ENCODE measurements at places on chromosomes 7 and 10.

GRCh38 chr10:43372765-43373361, 1.4 kb downstream of the FXYD4 start:
- DNase-seq = no peak

DNA sequence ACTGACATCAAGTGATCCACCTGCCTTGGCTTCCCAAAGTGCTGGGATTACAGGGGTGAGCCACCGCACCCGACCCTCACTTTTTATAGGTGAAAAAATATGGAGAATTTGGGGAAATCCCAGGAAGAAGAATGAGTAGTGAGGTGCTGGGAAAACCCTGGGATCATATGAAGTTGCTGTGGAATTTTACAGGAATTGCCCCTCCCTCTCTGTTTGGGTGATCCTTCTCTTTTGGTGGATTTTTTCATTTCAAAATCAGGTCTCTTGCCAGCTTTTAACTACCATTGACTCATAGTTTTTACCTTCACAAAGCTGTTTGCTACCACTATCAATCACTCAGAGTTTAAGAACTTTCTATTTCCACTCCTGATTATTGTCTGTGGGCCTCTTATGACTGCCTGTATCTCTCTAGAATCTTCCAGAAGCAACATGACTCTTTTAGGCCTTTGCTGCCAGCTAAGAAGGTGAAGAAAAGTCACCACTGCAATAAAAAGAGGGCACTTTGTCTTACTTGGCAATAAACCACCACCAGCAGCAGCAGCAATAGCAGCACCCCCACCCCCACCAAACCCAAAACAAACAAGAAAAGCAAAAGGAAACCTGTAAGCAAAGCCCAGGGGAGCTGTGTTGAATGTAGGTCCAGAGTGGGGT, 4.0 kb upstream of the GIMAP8 start:
- no peak for DNase-seq

- no peak for DNase-seq
Measured at GRCh38 chr10:53724581-53724980, 952.0 kb upstream of the MBL2 start.

GRCh38 chr10:108078263-108078662, 913.8 kb upstream of the SORCS1 start:
- no peak for DNase-seq

GRCh38 chr7:109864230-109864629, 1226.7 kb upstream of the LRRN3 start:
- DNase-seq = no peak

GRCh38 chr10:126063353-126063791, 167.0 kb downstream of the FANK1 start:
- peak; percentile 73 for DNase-seq

GRCh38 chr10:30758338-30758737, 128.8 kb upstream of the LYZL2 start:
- no peak for DNase-seq

DNA sequence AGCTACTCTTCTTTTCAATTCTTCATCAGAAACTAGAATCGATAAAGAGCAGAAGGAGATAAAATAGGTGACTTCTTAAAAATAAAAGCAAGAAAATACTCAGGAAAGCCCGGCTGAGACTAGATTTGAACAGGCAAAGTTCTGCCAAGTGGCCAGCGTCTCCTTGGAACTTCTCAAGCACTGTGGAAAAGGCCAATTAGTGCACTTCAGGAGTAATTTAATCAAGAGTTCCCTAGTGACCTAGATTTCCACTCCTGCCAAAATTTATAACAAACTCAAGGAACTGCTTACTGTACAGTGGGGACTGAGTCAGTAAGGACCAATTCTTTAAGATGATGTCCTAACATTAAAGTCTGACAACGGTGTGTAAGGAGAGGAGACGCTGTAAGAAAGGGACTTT, 57.3 kb downstream of the CHCHD3 start:
- no peak for DNase-seq

DNA sequence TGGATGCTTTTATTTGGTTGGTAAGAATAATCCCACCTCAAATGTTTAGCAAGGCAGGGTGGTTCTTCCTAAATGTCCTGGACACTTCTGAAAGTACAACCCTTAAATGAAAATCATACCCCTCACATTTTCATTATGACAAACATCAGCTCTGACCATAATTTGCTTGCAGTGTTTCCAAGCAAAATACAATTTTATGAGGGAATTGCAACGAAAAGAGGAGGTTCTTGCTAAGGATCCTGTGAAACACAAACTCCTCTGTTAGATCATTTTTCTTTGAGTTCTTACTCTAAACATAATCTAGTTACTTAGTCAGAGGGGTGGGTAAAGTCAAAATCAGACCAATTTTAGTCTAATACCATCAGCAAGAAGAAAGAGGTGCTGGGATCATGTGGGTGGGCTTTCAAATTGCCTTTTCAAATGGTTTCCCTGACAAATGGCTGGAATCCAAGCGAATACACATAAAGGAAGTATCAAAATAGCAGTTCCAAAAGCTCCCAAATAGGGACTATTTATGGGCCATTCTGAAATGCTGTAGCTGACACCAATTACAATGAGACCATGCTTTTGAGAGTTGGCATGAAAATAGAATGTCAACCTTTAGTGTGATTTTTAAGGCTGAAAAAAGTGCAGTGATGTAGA, 164.9 kb upstream of the INHBA start:
- no peak for DNase-seq

GRCh38 chr10:80318742-80319141, 29.3 kb upstream of the MAT1A start:
- DNase-seq = no peak

DNA sequence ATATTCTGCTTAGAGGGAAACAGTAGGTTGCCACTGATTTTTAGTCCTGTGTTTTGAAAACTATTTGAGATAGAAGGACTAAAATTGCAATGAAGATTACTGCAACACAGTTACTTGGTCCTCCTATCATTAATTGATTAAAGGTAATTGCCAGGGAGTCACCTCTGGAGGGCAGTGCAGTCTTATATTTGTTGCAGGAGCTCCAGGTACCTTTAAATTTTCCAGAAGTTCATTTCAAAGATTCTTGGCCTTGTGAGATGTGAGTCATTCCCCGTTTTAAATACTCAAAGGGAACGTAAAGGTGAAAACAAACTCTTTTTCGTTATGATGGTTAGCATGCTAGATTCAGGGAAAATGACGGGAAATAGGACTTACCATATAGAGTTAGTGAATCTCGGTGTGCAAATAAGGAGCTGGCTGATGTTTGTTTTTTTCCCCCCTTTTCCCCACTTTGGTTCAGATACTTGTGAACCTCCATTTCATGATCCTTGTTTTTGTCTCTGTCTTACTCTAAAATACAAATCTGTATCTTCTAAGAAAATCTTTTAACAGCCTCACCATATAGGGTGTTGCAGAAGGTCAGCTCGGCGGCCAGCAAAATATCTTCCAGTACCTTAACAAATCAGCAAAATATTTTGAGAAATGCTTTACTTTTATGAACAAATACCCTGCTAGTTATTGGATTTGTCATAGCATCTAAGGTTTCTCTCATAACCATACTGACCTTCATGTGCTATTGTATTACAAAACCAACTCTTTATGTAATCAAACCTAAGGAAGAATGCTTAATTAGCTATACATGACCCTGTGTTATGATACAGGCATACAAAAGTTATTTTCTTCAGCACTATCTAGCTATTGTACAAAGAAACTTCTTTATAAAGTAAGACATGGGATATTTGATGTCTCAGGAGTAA, 143.0 kb upstream of the HDAC9 start:
- DNase-seq = peak; percentile 20

DNA sequence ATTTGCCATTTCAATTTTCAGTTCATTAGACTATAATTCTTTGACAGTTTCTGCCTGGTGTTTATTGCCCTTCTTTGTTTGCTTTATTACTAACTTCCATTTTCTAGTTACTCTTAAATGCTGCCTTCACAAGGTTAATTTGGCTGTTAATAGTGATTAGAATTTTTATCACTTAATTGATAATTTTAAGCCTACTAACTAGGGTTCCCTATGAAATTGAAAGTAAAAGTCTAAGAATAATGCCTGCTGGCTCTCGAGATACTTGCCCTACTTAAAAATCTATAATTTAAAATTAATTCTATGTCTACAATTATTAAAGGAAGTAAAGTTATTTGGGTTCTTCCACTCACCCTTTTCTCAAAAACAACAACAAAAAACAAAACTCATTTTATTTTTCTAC, 65.3 kb downstream of the C1GALT1 start:
- DNase-seq = no peak

DNA sequence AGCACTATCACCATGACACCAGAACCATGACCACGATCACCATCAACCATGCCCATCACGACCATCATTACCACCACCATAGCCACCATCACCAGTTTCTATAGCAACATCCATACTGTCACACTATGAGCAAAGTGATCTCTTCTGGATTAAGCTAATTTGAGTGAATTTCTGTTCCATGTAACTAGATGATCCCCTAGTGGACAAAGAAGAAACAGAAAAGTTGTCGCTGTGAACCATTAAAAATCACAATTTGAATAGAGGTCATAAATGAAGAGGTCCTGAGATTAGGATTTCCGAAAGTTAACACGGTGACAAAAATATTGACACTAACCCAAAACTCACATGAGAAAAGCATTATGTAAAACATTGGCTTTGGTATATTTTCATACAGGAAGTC, 77.6 kb downstream of the CLRN3 start:
- no peak for DNase-seq

GRCh38 chr7:123580406-123581161, 21.0 kb upstream of the ASB15 start:
- no peak for DNase-seq

DNA sequence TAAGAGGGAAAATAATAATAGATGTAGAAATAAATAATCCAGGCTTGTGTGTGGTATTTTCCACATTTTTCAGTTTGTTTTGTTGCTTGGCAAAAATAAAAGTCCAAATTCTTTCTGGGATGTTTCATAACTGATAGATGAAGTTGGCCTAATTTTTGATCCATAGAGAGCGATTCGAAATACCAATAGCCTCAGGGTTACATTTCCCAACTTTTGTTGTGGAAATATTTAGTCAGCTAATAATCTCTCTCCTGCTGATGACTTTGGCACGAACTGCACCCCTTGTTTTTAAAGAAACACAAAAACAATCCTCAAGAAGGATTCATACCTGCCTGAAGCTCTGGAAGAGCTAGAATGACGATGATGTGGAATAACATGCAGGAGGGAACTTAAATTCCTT, 483.2 kb downstream of the ADRA2A start:
- DNase-seq = no peak

GRCh38 chr7:29956487-29956836, 33.1 kb downstream of the SCRN1 start:
- no peak for DNase-seq

- DNase-seq = no peak
Measured at GRCh38 chr7:135792363-135792668, 43.7 kb upstream of the FAM180A start.

DNA sequence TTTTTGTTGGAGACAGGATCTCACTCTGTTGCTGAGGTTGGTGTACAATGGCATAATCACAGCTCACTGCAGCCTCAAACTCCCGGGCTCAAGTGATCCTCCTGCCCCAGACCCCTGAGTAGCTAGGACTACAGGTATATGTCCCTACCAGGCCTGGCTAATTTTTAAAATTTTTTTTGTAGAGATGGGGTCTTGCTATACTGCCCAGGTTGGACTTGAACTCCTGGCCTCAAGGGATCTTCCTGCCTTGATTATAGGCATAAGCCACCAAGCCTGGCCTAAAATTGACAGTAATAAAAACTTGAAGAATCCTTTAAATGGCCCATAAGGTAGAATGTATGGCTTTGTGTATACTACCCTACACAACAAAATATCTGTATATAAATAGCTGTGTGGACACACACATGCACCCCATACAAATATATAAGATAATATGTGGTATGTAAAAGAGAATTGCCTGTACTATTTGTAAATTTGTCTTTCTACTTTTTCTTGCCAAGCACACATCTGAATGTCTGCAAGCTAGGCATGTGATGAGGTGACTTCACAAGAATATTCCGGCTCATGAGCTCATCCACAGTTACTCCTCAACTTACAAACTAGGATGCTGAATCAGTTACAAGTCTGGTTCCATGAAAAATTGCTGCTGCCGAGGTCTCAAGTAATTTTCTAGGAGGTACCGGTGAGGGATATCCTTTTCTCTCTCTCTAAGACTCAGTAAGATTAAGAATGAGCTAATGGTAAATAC, 26.6 kb downstream of the POLR3A start:
- DNase-seq = no peak

DNA sequence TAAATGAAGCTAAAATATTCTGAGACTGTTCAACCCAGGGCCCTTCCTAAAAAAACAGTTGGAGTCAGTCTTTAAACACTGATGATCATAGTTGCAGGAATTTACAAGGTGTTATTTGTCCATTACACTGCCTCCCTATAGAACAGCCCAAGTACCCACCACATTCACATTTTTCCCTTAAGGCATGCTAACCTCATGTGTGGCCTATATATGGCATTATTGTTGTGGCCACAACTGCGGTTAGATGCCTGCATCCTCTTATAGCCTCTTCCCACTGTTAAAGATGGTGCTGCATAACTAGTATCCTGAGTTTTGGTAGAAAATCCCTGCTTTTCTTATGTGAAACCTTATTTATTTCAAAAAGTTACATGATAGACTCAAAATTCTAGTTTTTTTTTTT, 287.9 kb upstream of the SEMA3A start:
- no peak for DNase-seq

- no peak for DNase-seq
Measured at GRCh38 chr10:115073796-115074195, 19.4 kb upstream of the ATRNL1 start.

DNA sequence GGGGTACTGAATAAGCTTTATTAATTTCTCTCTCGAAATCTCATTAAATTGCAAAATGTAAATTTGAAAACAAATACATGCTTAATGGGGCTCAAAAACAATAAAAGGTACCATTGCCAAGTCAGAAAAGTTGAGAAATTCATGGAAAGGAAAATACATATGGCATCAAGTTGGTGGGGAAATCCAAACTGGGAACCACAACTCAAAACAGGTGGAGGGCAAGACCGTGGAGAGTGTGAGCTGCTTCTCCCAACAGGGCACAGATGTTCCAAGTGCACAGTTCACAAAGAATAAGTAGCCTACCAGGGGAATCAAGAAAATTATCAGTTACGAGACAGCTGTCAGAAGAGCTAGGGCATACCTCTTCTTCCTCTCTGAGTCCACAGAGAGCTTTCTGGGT, 26.6 kb downstream of the MKX start:
- DNase-seq = no peak

All from T1000 (cell line).